ENCODE measurements at places on chromosomes 7 and 10.

GRCh38 chr10:72846238-72846637 lies 47.3 kb upstream of the OIT3 start:
- peak; percentile 34 for DNase-seq

GRCh38 chr10:124307591-124307990 lies 111.1 kb downstream of the OAT start:
- no peak for DNase-seq

DNA sequence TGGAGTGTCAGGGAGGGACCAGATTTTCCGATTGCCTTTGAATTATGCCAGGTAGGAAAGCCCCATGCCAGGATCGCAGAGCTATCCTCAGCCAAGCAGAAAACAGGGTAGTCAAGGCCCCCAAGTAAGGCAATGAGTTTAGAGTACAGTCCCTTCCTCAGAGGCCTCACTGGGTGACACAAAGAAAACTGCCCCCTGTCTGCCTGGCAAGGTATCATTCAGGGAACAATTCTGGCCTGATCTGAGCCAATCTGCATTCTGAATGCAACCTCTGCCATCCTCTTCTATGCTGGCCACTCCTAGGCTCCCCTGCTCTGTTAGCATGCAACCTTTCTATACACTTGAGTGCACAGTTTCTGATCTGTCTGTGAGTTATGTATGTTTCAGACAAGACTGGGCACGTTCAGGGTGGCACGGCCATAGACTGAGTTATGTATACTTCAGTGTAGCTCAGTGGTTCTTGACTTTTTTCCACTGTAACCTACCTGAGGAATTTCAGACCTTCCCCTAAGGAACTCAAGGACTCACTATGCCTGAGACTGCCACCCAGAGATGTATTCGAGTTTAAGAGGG lies 336.8 kb downstream of the PLXNA4 start:
- DNase-seq = no peak

GRCh38 chr10:77909749-77910375 lies 16.7 kb downstream of the DLG5 start:
- no peak for DNase-seq

DNA sequence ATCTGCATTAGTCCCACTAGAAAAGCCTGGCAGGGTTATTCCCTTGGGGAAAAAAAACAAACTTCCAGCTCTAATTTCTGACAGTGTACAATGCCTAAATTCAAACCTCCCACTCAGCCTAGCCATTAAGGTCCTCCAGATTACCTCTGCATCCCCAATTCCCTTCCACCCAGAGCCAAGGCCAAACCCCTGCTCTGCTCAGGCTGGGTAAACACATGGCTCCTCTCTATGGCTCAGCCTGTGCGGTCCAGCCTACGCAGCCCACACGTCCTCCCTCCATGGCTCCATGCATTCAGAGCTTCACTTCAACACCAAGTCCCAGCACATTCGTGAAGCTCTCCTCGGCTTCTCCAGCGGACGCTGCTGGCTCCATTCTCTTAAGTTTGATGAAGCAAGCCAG lies 5.2 kb downstream of the DLG5 start:
- no peak for DNase-seq

DNA sequence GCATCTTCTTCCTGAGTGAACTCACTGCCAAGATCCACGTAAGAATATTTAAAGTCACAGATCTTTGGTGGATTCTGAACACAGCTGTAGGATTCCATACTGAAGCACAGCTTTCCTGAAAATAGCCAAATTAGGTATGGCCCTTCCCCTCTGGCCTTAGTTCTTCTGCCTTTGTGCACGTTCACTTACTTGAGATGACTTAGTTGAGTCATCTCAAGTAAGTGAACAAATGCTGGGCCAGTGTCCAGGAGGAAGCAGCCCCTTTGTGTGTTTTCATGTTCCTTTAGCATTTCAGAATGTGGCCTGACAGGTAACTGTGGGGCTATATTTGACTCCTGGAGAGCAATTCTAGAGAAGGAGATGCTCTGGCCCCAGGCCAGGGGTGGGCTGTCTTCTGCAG lies 51.5 kb downstream of the CCNY start:
- DNase-seq = no peak

DNA sequence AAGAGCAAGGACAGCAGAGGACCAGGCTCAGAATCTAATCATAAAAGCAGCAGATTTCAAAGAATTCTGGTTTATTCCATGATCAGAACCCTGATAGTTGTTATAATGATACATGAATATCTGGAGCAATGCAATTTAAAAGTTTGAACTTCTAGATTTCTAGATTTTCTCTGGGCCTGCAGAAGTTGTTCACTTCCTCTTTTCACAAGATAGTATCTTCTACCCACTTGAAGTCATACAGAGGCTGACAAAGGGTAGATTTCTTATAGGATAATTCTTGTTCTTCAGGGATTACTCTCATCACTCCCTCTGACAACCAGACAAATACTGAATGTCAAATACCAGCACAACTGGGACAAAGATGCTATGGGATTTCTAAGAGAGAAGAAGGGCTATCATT lies 320.0 kb upstream of the ETV1 start:
- no peak for DNase-seq

DNA sequence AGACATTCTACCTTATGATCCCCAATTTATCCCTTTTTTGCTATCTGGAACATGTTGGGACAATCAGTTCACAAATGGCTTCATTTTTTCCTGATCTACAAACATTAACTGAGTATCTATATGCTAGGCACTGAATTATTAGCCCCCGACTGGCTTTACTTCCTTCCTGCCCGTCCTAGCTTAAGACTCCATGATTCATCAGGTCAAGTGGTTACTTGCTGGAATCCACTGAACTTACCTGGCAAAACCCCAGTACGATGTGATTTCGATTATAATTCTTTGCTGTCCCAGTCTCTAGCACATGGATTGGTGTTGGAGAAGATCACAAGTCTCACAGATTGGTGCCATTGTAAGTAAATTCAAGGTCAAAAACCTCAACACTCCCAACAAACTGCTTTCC lies 77.1 kb downstream of the ORC5 start:
- DNase-seq = no peak

DNA sequence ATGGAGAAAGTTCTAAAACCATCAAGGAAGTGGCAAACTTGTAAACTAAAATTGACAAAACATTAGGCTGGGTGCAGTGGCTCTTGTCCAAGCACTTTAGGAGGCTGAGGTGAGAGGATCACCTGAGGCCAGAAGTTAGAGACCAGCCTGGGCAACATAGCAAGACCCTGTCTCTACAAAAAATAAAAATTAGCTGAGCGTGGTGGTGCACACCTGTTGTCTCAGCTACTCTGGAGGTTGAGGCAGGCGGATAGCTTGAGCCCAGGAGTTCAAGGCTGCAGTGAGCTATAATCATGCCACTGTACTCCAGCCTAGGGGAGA lies 29.4 kb upstream of the HNRNPH3 start:
- DNase-seq = no peak

- DNase-seq = no peak
Observed at GRCh38 chr7:50502001-50502684, 52.0 kb upstream of the FIGNL1 start.

- DNase-seq = no peak
Observed at GRCh38 chr7:64544010-64544409, 18.9 kb downstream of the ZNF680 start.

DNA sequence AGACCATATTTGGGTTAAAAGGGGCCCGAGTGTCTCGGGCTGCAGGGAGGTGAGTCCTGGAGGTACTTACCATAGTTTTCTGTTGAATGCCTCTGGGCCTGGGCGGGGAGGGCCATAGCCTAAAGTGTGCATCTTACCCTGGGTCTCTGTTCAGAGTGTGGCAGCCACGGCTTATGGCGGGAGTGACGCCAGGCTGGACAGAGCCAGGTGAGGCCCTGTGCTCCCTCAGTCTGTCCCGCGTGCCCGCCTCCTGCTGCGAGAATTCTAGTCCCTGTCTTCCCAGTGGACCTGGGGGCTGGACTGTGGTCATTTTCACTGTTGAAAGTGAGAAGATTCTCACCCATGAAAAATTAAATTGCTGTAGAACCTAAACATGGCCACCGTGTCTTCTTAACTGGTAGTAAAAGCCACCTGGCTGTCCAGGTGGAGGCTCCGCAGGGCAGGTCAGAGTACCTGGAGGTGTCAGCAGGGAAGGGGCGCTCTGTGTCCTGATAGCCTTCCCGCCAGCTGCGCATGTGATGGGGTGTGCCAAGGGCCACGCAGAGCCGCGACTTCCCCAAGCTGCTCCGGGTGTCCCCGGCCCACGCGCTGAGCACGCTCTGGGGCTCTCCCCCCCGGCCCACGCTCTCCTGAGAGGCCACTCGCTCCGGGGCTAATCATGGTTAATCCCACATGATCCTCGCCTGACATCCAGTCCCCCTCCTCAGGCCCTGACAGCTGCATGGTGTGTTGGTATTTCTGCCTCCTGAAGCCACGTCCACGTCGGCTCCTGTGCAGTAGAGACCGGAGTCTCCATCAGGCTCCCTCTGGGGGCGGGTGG lies 20.3 kb downstream of the INPP5A start:
- no peak for DNase-seq

All from activated CD4-positive, alpha-beta T cell treated with anti-CD3 and anti-CD28 coated beads, Interleukin-2, Interleukin-6, amounts not matched to agents 100 ng/mL and 50 ng/mL, durations not matched to agents 16 hours and 8 hours (primary cell).